NCI-H1436 (cell line): ENCODE measurements at places on chromosomes 5 and 9.

DNA sequence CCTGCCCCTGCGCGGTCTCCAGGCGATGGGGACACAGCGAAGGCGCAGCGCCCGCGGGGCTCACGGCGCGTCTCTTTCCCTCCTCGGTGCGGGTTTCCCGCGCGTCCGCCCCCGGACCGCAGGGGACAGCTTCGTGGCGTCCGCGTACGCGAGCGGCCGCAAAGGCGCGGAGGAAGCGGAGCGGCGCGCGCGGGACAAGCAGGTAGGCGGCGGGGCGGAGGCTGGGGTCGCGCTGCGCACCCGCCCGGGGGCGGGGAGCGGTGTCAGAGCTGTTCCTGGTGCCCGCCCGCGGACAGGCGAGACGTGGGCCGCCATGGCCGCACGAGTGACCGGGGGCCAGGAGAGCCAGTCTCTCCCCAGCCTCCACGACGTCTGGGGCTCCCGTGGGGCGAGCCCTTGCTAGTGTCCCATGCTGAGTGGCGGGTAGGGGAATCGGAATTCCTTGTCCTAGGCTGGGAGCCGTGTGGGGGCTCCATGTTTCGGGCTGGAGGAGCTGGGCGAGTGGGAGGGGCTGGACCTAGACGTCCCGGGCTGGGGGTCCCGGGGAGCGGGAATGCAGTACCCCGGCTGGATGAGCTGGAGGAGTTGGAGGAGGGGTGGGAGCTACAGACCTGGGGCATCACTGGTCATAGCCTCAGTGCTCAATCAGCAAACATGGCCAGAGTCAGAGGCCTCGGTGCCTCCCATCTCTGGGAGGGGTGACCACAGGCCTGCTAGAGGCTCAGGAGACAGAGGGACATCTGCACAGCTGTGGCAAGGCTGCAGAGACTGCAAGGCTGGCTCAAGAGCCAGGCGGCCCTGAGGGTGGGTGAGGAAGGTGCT is 968 bp downstream of the NKD2 start:
- no peak for DNase-seq

DNA sequence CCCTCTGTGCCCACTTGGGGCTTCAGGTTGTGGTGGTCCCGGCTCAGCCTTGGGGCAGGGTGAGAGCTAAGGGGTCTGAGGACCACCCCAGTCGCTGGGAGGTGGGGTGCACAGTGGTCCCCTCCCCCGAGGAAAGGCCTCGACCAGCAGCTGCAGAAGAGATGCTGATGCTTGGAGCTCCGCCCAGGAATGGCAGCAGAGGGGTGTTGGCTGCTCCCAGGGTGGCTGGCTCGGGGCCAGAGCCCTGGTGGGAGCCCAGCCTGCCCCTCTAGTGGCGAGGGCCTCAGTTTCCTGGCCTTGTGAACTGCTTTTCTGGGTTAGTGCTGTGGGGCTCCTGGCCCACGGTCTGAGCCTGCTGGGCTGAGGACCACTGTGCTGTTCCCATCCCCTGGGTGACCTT is 1.2 kb downstream of the DIPK1B start:
- DNase-seq, result no peak

DNA sequence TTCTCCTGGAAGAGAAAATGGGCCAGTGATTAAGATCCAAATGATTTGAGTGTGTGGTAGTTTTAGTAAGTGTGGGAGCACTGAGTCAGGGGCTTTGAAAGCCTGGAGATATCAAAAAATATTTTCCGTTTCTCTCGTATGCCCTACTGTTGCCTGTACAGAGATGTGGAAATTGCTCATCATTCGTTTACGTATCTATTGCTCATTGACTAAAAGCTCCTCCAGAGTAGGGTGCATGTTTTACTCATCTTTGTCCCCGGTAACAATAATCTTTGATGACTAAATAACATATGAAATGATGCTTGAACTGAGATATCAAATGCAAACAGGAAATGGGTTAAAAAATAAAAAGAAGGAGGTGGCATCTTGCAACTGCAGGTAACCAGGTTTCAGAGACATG is 114.2 kb upstream of the FST start:
- no peak for DNase-seq

DNA sequence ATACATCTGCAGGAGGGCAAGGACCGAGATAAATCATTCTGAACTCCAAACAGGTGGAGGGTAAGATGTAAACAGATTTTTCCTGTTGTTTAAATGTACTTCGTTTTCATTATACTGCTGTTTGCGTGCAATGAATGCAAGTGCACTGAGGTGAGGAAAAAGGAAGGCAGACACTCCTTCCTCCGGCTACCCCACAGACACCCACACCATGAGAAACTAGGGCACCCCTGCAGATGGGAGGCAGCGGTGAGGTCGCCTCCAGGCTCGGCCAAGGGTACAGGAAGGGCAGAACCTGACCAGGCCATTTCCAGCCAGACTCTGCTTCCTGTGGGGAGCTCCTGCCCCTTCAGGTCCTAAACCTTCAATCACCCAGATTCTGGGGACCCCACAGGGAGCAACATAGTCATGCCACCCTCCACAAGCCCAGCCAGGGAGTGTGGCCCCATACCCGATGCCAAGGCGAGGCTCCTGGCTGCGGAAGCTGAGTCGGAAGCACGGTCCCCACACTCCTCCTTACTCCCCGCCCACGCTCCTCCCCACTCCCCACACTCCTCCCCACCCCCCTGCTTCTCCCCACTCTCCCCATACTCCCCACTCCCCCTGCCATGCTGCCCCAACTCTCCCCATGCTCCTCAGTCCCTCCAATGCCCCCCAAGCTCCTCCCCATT is 37.1 kb downstream of the VAV2 start:
- DNase-seq, result no peak
